ENCODE measurements at places on chromosomes 12 and 14. TPM values are rescaled to one million over a fixed set of nuclear protein-coding genes. Genes with fewer than 3 reads are reported as not detected.

NCKAP5L gene
- 19.5 TPM for total RNA-seq

GRCh38 chr12:117360222-117360550 lies 1.2 kb downstream of the NOS1 start:
- no peak for DNase-seq

- no peak for DNase-seq
These were observed 45.6 kb downstream of the KRT80 start for GRCh38 chr12:52146089-52146821.

GRCh38 chr14:58738876-58739275 lies 101.1 kb downstream of the DACT1 start:
- DNase-seq, result no peak

DNA sequence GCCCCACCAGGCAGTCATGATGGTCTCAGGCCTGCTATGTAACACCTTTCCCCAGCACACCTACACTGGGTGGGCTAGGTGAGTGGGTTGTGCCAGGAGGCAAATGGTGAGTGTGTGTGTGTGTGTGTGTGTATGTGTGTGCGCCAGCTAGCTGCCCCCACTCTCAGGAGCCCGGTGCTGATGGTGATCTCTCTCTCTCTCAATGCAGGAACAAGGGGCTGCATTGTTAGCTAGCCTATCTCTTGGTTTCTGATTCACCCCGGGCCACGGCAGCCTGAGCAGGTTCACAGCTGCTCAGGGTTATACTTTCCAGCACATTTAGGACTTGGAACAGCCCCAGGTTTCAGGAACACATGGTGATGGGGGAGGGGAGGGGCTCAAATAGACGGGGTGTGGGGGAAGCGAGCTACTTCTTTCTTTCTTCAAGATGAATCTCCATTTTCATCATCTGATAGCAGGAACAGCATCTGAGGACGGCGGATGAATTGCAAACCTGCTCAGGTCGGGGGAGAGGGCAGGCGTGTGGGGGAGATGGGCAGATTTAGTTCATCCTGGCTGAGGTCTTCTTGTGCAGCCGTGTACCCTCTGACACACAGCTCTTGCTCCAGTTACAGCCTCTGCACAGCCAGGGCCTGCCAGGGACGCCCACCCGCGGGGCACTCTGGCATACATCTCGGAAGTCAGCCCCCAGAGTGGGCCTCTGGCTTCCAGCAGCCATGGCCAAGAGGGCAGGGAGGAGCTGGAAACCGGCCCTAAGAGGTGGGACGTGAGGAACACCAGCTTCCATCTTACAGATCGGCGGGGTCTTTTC lies 137.6 kb downstream of the ZFP36L1 start:
- no peak for DNase-seq

Measured in Caco-2 (cell line).